ENCODE measurements at places on chromosomes 11 and 22.

- no peak for DNase-seq
These were observed 85.0 kb upstream of the RCN1 start for GRCh38 chr11:32005786-32006416.

DNA sequence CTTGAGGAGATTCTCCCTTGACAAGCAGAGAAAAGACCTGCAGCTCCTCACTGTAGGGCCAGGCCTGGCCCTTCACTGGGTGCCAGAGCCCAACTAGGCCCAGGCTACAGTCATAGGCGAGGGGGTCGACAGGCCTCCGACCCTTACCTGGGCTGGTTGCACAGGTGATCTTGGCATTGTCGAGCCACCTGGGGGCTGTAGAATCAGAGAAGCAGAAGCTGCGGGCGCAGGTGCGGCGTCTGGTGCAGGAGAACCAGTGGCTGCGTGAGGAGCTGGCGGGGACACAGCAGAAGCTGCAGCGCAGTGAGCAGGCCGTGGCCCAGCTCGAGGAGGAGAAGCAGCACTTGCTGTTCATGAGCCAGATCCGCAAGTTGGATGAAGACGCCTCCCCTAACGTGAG, 6.9 kb upstream of the RAB1B start:
- DNase-seq, result no peak

- DNase-seq, result no peak
These were observed 79.1 kb upstream of the SC5D start for GRCh38 chr11:121213362-121213893.

GRCh38 chr11:123191939-123192338, 3.1 kb downstream of the CLMP start:
- no peak for DNase-seq

DNA sequence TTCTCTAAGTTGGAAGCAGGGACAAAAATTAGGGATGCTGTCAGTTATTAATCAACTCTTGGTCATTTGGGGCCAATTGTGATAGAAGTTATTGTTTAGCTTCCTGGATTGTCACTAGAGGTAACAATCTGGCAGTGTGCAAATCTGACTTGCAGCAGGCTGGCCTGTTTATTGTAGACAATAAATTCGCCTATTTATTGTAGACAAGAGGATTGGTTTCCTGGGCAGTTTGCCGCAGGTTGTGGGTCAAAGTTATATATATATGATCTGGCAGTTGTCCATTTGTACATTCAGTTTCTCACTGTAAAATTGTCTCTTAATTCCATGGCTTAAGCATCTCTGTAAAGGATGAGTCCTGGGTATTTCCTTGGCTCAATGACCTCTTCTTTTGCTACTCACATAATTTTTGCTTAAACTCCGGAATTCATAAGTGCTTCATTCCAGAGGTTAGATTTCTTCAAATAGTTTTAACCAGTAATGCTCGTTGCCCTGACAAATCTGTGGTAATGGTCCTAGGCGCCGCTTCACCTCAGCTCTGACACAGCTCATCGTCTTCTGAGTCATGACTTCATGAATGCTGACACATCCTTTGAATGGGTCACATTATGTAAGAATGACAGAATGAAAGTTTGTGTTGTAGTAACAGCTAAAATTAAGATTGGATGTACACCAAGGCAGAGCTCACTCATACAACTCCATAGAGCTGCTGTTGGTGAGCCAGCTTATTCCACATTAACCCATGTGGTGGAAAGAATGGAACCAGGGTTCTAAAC, 7.8 kb upstream of the MMP3 start:
- no peak for DNase-seq

GRCh38 chr11:30197869-30198268, 32.9 kb upstream of the FSHB start:
- no peak for DNase-seq

DNA sequence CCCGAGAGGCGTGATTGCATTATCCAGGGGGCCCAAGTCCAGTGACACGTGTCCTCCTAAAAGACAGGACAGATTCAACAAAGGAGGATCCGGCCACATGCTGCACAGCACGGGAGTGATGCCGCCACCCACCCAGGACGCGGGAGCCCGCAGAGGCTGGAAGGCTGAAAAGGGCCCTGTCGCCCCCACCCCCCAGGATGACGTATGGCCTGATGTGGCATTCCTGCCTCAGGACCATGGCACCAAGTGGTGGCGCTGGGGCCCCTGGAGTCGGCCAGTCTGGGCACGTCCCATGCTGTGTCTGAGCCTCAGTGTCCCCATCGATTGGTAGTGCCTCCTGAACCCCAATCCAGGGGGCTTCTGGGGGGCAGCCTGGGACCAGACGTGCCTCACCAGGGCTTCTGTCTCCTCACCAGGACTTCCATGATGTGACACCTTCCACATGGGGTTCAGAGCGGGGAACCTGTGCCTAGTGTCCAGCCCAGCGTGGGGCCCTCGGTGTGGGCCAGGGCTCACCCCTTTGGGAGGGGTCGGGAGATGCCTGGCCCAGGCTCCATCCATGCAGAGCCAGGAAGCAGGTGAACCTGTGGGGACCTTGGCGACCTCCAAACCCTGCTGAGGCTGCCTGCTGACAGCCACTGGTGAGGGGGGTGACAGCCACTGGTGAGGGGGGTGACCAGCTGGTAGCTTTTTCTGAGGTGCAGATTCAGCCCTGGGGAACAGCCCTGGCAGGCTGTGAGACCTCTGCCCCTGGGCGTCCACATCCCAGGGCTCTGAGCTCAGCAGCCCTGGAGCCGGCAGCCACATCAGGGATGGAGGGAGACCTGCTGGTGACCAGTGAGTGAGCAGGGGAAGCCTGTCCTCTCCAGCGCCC, 75.3 kb downstream of the KCNQ1 start:
- no peak for DNase-seq

DNA sequence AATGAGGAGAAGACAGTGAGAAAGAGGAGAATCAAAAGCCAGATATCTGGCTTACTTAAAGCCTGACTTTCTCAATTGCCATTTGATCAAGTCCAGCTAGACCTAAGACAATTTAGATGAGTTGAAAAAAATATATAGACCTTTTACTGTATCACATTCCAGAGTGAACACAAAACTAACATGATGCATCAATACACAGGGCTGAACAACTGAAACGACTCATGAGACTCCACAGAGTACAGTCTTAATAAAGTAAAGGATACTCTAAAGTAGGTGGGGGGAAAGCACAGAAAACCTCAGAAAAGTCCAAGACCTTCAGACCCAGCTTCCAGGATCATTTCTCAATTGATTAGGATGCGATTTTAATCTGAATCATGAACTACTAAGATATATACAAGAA, 95.3 kb upstream of the OR9G4 start:
- no peak for DNase-seq

Measured in stimulated activated CD4-positive, alpha-beta T cell treated with anti-CD3 and anti-CD28 coated beads, Interleukin-12 subunit alpha, Interleukin-12 subunit beta, amount 100 ng/mL, for 48 hours (primary cell).